ENCODE measurements at places on chromosomes 2 and 18.

- DNase-seq: no peak
Observed at GRCh38 chr18:46322411-46322891, 218.3 kb downstream of the HAUS1 start.

- DNase-seq: no peak
Observed at GRCh38 chr2:9347411-9347881, 75.9 kb downstream of the ITGB1BP1 start.

DNA sequence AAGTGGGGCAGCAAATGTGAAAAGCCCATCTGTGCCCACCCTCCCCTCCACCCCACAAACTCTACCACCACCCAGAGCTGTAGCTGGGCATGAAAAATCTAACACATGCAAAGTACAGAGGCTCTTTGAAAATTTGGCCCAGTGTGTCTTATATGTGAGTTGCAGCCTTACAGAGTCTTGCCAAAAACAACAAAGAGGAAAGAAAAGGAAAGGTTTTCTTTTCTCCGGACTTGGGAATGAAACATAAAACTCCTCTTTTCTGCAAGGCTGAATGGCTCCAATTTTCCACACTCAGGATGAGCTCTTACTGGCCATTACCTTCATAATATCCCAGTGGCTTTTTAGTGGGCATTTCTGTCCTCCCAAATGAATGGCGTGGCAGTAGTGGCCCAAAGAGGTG is 27.9 kb upstream of the POU3F3 start:
- DNase-seq: no peak

DNA sequence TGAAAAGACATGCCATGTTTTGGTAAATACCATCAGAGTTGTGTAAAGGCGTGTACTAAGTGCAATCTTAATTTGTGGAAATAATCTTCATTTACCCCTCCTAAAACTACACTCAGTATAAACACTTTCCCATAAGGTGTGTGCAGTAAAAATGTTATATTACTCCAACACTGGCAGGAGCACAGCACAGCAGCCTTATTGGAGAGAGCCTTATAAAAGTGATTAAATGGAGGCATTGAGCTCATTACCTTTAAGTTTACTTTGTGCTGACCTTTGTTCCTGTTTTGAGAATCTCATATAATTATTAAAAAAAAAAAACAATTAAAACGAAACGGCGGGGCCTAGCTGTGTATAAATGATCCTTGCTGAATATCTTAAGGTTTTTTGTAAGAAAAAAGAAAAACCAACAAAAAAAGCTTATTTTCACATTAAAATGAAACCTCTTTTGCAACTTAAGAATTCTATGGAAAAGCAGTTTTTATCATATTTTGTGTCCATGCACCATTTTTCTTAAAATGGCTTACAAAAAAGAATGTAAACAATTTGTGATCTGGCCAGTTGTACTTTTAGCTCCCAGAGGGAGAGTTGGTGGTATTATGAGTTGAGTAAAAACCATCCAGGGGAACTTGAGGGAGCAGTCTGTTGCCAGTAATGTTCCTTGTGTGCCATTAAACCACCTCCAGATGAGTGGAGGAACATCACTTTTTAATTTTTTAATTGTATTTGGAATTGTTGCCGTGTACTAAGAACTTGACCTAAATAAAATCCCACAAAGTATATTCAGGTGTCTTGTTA is 103.4 kb downstream of the ABI2 start:
- DNase-seq: no peak

GRCh38 chr2:151616760-151617339 is 117.4 kb downstream of the NEB start:
- no peak for DNase-seq

- no peak for DNase-seq
Observed at GRCh38 chr2:24824966-24825882, 32.0 kb downstream of the CENPO start.

DNA sequence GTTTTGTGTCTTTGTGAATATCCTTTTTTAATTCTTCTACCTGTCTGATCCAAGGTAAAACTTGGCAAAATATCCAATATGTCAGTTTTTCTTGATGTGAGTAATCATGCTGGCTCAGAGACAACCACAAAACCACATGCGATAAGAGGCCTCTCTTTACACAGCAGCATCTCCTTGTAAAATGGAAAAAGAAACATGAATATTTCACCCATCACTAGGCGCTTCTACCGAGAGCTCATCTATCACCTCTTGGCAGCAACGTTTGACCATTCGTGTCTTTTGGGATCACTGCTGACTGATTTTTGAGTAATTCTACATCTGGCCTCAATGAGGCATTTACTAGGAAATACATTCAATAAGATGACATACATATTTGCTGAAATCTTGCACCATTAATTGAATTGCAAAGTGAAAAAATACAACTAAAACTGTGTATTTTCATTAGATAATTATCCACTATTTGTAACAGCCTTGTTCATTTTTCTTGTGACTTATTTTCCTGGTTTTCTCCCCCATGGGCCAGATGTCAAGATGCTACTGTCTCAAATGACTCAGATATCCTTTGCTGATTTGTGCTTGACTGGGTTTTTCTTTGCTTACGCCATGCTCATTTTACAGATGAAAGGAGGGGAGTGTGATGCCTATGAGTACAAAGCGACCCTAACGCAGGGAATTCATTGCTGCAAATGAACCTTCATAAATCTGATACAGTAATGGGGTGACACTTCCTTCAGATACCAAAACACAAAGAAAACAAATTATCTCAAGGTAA is 467.5 kb downstream of the FBXO15 start:
- no peak for DNase-seq

- DNase-seq: no peak
Observed at GRCh38 chr2:163373496-163373895, 362.3 kb downstream of the FIGN start.

DNA sequence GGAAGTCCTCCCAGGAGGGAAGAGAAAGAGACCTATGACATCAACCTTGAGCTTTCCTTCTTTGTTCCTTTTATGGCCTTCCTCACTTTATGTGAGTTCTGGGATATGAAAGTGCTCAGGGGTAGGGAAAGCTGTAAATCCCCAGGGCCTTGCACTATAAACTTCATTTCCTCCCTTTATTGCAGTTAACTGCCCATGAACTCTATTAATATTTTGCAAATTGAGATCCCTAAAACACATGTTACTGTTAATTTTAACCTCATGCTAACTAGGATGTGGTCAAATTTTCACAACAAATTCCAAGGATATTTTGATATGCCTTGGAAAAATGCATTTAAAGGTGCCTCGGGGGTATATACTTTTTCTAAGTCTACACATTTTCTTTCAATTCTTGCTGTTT is 359.9 kb downstream of the OSR1 start:
- no peak for DNase-seq

GRCh38 chr2:12320027-12320734 is 396.6 kb upstream of the TRIB2 start:
- DNase-seq: no peak

- no peak for DNase-seq
Observed at GRCh38 chr2:219692521-219692920, 65.1 kb downstream of the SLC4A3 start.

DNA sequence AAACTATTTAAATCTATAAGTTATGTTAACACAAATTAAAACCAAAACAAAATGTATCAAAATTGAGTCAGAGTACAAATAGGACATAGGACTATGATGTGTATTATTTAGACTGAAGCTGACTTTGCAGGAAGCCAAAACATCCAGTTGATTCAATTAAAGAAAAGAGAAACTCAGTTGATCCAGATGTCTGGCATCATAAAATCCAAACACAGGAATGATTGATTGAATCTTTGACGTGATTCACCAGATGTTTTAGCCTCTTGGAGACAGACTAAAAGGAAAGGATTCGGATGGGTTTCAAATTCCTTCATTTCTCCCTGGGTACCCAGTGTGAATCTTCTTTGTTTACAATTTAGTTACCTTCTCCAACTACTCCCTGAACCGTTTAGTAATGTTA is 272.9 kb downstream of the IRS1 start:
- no peak for DNase-seq

- no peak for DNase-seq
Observed at GRCh38 chr18:58491113-58491696, 137.7 kb downstream of the ALPK2 start.

DNA sequence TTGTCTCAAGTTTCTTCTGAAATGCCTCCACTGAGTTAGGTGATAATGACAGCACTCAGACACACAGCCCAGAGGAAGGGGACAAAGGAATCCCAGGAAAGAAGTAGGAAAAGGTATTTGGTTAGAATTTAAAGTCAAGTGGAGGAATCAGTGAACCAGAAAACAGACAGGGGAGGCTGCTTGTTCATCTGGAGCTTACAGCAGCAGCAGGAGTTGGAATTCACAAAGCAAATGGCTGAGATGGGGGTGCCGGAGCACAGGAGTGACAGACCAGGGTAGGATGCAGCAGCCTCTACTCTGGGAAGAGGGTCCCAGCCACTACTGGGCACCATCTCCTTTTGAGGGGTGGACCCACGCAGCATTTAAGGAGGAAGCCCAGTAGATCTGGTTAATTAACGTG is 104.8 kb downstream of the ST6GAL2 start:
- no peak for DNase-seq

GRCh38 chr2:239286901-239287300 is 113.9 kb downstream of the HDAC4 start:
- DNase-seq: no peak

DNA sequence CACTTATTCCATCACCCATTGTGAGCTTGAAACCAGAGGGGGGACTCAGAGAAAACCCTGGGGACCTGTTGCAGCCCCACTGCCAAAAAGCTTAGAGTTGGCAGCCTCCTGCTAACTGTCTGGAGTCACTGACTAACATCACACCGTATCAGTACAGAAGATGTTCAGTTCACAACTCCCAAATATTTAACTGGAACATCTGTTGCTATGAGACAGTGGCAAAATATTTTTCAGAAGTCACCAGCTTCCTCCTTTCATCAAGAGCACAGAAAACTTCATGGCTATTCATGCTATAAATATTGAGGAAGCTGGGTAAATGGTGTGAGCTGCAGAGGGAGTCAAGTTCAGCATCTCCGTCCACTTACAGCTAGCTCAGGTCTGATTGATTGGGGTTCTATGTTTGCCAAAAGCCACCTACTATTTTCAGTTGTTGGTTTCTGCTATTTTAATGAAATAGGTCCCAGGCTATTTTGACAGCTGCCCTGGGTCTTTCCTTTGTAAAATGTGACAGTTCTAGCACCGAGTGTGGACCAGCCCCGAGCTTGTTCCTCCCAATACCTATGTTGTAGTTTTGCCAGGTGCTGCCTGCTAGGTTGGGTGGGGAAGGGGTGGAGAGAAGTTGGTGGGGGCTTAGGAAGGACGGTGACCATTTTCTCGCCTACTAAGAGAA is 9.8 kb downstream of the TUBB6 start:
- DNase-seq: no peak

- no peak for DNase-seq
Observed at GRCh38 chr2:125516496-125517109, 1139.4 kb upstream of the GYPC start.

GRCh38 chr2:146037334-146037870 is 1517.5 kb upstream of the ZEB2 start:
- DNase-seq: no peak

DNA sequence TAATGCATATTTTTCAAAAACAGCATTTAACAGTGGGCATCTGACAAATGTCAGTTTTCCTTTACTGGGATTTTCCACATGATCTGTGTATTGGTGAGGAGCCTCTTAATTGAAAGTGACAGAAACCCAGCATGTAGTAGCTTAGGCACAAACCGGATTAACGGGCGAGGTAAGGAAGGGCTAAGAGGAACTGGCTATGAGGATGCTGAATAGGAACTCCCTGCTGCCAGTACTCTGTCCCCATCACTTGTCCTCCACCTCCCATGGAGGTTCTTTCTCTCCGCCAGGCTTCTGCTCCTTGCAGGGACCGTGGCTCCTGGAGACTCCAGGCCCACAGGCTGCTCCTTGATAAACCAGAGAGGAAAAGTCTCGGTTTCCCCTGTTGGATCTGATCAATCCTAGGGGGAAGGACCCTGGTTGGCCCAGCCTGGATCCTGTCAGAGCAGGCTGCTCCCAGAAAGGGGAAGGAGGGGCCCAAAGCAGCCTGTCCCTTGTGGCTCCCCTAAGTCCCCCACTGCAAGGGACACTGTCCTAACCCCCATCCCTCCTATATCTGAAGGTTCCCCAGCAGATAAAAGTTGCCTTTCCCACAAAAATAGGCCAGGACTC is 10.3 kb downstream of the TEX44 start:
- DNase-seq: no peak

- DNase-seq: no peak
Observed at GRCh38 chr18:65990174-65990690, 239.4 kb downstream of the CDH7 start.

DNA sequence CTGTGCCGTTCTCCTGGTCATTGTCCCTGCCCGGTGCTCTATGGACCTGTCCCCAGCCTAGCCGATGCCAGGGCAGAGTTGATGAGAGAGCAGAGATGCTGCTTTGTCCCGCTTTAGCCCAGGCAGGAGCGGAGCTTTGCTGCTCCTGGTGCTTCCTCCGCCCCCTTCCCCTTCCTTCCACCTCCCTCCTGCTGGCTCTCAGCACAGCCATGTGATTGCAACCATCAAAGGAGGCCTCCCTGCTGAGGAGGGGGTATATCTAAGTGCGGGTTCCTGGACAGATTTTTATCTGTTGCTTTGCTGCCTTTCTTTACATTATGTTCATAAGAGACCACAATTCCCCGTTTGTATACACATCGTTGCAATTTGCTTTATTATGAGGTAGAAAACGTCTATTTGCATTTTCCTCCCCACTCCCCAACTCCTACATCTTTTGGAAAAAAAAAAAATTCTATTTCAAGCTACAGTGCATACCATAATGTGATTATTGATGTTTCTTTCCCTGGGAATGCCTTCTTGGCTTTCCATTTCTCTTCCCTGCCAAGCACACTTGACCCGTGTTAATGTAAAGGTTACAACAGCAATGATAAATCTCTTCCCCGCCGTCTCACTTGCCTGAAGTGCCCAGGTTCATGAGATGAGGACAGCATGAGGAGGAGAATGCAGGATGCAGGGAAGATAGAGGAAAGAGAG is 25.4 kb downstream of the ALPK2 start:
- no peak for DNase-seq

DNA sequence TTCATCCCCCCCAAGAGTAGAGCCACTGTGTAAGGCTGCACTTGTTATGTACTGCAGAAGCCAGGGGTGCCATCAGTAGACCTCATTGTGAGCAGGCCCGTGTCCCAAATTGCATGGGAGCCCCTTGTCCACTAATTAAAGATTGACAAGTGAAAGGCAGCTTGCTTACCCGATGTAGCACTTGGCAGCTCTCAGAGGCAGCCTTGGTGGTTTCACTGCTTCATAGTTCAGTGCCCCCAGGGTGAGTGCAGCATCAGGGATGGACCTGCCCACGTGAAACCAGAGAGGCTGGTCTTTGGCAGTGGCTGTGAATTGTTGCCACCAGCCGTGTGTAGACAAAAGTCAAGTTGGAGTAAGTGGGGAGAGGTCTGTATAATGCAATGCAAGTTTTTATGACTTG is 13.3 kb downstream of the TUBB6 start:
- DNase-seq: no peak

- DNase-seq: no peak
Observed at GRCh38 chr18:63356272-63356896, 10.6 kb downstream of the KDSR start.

DNA sequence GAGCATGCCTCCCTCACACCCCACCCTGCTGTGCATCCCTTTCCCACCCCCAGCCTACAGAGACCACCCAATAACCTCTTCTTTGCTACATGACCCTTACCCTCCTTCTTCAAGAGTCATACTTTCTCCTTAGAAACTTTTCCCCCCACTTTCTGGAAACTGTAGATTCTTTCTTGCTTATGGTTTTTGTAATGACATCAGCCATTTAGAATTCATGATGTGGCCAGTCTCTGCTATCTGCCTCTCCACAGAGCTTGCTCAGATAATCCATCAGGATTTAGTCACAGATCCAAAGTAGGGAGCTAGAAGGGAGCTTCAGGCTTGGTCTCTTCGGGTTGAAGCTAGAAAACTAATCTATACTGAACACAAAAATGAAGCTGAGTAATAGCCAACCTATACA is 36.5 kb downstream of the GALM start:
- DNase-seq: no peak
